ENCODE measurements at places on chromosomes 7 and 10. TPM values are rescaled to one million over a fixed set of nuclear protein-coding genes. Genes with fewer than 3 reads are reported as not detected.

The NFE2L3 gene
- total RNA-seq: 0.12 TPM

The SLC16A12 gene
- 0.12 TPM for total RNA-seq

The TEX36 gene
- total RNA-seq: not detected

The OR9A2 gene
- 0.12 TPM for total RNA-seq

The CYP2C9 gene
- total RNA-seq: not detected

The GCC1 gene
- 18.6 TPM for total RNA-seq

The TAS2R41 gene
- not detected for total RNA-seq

The ITGB8 gene
- total RNA-seq: 21.0 TPM

The MCM10 gene
- total RNA-seq: 0.35 TPM

The SPDYE1 gene
- total RNA-seq: not detected

The SSC4D gene
- 0.68 TPM for total RNA-seq

The TMEM26 gene
- 0.35 TPM for total RNA-seq

The ANKRD61 gene
- 0.35 TPM for total RNA-seq

The SPDYE16 gene
- 0.12 TPM for total RNA-seq

The CYP2C19 gene
- total RNA-seq: not detected

The GHRHR gene
- total RNA-seq: not detected

The PLXNA4 gene
- 23.5 TPM for total RNA-seq

The REEP3 gene
- total RNA-seq: 33.5 TPM

The LIPF gene
- not detected for total RNA-seq

The AZGP1 gene
- total RNA-seq: 0.30 TPM

The TRIL gene
- 1.1 TPM for total RNA-seq

The TFPI2 gene
- 166 TPM for total RNA-seq

The CADPS2 gene
- total RNA-seq: 20.7 TPM

The DDC gene
- not detected for total RNA-seq

The CHRM2 gene
- not detected for total RNA-seq

The FKBP6 gene
- total RNA-seq: not detected

The CALCR gene
- total RNA-seq: not detected

The LIPJ gene
- total RNA-seq: not detected

The DPYSL4 gene
- 4.9 TPM for total RNA-seq

All from smooth muscle cell of the coronary artery (primary cell).